ENCODE measurements at places on chromosomes 4 and X.

GRCh38 chr4:33878710-33879109 is 2365.6 kb downstream of the ARAP2 start:
- DNase-seq: no peak

- peak; percentile 39 for DNase-seq
Measured at GRCh38 chr4:150131581-150132228, 53.5 kb downstream of the DCLK2 start.

DNA sequence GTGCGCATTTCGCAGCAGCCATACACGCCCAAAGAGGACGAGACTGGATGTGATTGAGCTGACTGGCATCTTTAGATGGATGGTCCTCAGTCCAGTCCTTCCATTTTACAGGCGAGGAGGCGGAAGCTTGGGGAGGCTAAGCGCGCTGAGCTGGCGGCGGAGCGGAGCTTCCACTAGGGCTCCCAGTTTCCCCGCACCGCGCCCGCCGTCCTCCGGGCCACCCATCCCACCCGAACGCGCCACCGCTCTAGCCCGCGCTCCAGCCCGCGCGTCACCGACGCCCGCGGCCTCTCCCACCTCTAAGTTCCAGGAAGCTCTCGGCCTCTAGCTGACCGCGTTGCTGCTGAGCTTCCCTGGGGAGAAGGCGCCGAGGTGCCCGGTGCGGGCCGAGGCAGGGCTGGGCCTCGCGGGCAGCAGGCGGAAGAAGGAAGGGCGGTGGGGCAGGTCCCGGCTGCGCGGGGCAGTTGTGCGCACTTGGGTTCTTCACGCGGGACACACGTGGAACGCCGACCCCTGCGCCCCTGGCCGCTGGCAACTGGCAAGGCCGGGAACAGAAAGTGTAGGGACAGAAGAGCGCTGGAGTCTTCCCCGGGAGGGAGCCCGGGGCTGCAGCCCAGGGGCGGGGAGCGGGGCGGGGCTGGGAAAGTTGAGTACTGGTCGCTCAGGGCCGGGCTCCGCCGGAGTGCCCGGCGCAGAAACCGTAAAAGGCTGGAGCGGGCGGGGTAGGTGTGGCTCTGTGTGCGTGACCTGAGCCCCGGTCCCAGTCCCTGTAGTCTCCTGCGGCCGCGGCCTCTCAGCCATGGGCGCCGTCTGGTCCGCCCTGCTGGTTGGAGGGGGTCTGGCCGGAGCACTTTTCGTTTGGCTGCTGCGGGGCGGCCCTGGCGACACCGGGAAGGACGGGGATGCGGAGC is at the start of gene STBD1:
TSS of gene STBD1 (plus strand) at position 763 of the 911 bp plus-strand sequence. CDS start at position 800, 37 bp downstream.
- DNase-seq: peak; percentile 82

- DNase-seq: no peak
Measured at GRCh38 chr4:168758351-168758876, 251.6 kb downstream of the CBR4 start.

DNA sequence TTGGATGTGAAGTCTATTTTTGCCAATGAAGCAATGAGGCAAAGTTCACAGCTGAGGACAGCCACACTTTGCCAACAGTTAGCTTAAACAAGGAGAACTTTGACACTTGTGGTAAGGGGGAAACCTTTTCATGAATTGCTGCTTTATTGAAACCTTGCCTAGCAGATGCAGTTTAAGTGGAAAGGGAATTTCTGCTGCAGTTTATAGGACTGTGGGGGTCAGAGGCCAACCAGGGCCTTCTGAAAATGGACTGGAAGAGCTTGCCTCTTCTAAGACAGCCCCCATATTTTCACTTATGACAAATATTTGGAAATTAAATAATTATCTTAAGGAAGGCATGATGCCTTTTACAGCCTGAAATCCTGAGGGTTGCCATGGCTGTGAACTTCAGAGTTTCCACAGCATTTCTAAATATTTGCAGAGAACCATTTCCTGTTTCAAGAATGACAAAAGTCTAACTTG is 550.3 kb downstream of the RAB28 start:
- no peak for DNase-seq

DNA sequence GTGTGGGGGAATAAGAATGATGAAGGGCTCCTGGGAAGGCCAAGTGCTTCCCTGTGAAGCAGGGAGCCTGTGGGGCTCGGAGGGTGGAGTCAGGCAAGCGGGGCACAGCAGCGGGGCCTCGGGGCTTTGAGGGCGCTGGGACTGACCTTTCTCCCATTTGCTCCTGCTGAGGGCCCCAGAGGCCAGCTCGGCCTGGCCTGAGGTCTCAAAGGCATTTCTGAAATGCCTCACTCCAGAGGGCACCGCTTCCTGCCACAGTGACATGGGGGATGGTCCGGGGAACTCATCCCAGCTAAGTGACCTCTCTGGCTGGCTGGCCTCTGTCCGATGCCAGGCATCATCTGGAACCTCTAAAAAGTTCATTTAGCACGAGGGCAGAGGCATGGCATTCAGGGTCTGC is 98.8 kb upstream of the STX18 start:
- no peak for DNase-seq

DNA sequence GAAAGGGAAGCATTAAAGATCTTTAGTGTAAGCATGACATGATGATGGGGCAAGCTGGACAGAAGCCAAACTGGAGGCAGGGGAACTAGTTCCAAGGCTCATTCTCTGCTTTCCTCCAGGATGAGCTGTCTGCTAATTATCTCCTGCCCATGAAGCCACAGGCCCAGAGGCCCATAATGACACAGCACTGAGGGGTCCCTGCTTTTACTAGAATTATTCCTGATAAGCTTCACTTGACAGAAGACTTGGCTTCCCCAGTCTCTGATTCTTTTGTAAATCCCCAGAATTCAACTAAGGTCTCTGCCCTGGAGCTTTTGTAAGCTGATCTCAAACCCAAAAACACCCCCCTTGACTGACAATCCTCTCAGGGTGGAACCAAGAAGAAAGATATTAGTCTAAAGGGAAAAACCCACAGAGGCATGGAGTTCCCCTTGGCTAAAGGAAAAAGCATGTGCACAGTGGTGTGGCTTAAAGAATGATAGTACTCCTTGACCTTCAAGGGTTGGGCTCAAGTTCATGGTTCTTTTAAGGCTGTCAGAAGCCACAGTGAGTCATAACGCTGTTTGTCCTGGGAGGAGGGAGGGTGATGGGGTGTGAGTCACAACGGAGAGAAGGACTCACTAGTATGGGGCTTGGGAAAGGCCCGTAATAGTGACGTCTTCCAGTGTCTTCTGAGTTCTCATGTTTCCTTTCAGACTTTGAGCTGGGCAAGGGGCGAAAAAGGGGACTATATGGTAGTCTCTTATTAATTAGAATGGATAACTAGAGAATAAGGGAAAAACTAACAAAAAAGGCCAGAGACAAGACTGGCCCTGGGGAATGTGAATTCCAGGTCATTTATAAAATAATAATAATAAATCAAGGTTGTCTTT is 146.0 kb upstream of the CPEB2 start:
- DNase-seq: peak; percentile 87

- DNase-seq: no peak
Measured at GRCh38 chr4:1233641-1234308, 15.2 kb downstream of the CTBP1 start.

DNA sequence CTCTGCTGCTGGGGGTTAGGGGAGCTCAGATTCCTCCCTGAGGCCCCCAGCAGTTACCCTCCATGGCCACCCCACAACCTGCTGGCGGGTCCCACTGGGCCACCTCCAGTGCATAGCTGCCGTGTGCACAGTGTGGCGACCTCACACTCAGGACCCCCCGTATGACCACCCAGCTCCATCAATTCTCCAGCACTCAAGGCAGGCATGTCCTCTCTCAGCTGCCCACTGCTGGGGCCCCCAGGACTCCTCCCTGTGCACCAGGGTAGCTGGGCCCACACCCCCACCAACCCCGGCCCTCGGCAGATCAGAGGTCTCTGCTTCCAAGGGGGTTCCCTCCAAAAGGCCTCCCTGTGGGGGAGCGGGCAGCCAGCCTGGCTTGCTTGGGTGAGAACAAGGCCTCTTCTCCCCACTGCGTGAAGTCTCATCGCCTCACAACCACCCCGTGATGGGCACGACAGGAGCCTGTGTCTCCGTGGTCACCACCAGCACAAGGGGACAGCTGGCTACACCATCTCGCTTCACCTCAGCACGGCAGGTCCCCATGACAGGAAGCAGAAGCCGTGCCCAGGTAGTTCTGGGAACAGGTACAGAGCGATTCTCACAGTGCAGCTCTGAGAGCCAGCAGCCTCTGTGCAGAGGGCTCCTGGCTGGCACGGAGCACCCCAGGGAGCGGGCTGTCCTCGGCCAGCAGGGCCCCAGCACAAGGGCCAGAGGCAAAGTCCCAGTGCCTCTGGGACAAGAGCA is 4.6 kb upstream of the HAUS3 start:
- DNase-seq: no peak

- no peak for DNase-seq
Measured at GRCh38 chrX:148599404-148599803, 99.0 kb downstream of the AFF2 start.

- no peak for DNase-seq
Measured at GRCh38 chr4:6693231-6694176, at the start of gene S100P. TSS of gene S100P (plus strand) at chr4:6693878. CDS start at chr4:6693933, 55 bp downstream.

GRCh38 chr4:189090174-189090814 is 850.4 kb upstream of the FRG1 start:
- DNase-seq: peak; percentile 17

DNA sequence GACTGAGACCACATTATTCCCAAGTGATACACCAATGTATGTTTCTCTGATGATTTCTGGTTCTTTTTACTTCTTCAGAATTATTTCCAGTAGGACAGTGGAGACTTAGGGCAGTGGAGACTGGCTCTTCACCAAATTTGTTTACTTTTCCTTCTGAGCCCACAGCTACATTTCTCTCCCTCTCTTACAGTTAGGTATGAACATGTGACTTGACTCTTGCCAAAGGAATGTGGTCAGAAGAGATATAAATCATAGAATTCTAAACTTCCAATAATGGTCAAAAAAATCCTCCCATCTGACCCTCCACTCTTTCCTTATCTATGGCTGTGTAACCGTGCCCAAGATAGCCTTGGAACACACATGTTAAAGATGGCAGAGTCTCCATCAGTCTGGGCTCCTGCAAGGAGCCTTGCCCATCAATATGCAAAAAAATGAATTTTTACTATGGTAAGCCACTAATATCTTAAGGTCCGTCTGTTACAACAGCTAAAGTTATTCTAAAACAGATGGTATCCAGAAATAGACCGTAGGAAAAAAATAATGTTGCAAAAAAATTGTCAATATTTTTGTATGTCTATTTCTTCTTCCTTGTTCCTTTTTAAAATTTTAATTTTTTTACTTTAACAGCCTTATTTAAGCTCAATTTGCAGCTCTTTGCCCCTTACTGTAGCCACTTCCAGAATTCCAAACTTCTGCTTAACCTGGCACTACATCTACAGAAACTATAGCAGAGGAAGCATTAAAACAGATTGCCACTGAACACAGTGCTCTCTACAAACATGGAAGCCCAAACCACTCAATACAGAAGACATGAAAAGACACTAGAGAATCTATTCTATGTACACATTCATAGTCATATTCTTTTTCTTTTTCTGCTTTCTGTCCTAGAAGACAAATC is 260.7 kb downstream of the COL25A1 start:
- no peak for DNase-seq

GRCh38 chr4:26802790-26803189 is 57.9 kb upstream of the STIM2 start:
- no peak for DNase-seq

DNA sequence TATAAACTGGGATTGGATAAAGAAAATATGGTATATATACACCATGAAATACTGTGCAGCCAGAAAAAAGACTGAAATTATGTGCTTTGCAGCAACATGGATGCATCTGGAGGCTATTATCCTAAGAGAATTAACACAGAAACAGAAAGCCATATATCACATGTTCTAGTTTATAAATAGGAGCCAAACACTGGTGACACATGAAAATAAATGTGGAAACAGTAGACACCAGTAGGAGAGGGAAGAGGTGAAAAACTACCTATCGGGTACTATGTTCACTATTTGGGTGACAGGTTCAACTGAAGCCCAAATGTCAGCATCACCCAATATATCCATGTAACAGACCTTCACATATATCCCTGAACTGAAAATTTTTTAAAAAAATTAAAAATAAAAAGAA is 725.1 kb downstream of the C4orf33 start:
- DNase-seq: no peak

GRCh38 chrX:56789518-56790070 is 60.6 kb downstream of the NBDY start:
- no peak for DNase-seq

DNA sequence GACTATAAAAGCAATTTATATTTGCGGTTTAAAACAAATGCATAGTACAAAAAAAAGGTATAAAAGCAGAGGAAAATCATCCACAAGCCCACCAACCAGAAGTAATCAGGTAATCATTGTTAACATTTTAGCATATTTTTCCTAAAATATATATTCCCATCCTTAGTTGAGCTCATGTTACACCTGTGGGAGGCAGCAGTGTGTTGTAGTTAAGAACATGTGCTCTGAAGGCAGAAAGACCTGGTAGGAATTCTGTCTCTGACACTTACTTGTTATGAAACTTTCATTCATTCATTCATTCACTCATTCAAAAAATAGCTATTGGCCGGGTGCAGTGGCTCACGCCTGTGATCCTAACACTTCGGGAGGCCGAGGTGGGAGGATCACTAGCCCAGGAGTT is 15.4 kb upstream of the CDKL5 start:
- DNase-seq: no peak

GRCh38 chr4:768076-768475 is 57.9 kb downstream of the CPLX1 start:
- no peak for DNase-seq

GRCh38 chrX:53211391-53211978 is 13.5 kb downstream of the KDM5C start:
- no peak for DNase-seq

- DNase-seq: peak; percentile 44
Measured at GRCh38 chr4:110484767-110485166, 8.8 kb downstream of the ENPEP start.

DNA sequence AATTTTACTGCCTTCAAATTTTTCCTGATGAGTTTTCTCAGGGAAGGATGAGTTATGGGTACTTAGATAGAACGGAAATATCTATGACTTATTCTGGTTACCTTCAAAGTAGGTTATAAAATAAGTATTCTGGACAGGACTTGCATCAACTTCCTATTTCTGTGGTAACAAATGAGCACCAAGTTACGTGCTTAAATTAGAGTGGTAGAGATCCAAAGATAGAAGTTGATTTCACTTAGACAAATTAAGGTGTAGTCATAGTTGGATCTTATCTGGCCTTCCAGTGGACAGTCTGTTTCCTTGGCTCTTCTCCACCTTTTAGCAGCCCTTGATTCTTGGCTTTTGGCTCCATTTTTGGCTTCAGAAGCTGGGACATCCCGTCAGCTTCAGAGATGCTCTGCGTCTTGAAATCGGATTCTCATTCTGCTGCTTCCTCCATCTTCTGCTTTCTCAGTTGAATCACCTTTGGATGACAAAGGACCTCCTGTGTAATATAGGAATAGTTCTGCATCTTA is 109.9 kb downstream of the ZNF518B start:
- DNase-seq: no peak

- no peak for DNase-seq
Measured at GRCh38 chrX:68648960-68649359, 1.5 kb downstream of the STARD8 start.
